Effector memory CD8-positive, alpha-beta T cell (primary cell): ENCODE measurements at places on chromosomes 6 and 20.

GRCh38 chr20:4665591-4665990, 56.1 kb upstream of the PRND start:
- DNase-seq: no peak

GRCh38 chr6:131914234-131914633, 36.9 kb downstream of the CCN2 start:
- no peak for DNase-seq

DNA sequence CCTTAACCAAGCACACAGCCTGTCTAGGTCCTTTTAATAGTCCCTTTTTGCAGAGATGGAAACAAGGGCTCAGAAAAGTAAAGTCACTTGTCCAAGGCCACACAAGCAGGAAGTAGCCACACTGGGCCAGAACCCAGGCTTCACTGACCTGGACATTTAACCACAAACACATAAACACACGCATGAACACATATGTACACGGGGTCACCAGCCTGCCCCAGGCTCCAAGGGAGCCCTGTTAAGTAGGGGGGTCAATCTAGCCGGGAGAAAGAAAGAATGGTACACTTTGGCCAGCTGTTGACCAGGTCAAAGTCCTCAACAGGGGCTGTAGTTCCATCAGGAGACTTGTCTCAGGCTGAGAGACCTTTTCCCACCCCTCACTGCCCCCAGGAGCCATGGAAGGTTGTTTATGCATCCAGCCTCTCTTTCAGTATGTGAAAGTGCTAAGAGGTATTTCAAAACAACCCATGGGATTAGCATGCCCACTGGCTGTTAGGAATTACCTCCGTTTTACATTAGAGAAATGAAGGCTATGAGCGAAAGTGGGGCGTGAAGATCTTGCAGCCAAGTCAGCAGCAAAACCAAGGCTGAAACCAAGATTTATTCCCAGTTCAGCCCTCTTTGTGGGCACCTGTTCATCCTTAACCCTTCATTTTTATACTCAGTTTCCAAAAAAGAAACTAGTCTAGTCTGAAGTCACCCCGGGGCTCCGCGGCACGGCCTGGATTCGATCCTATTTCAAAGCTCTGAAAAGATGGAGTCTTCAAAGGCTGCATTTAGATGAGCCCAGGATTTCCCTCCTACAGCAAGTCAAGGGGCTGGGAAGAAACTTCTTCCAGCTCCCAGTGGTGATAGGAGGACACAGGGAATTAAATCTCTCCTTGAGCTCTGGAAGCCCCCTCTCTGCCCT, 9.8 kb downstream of the SDC4 start:
- DNase-seq: no peak

DNA sequence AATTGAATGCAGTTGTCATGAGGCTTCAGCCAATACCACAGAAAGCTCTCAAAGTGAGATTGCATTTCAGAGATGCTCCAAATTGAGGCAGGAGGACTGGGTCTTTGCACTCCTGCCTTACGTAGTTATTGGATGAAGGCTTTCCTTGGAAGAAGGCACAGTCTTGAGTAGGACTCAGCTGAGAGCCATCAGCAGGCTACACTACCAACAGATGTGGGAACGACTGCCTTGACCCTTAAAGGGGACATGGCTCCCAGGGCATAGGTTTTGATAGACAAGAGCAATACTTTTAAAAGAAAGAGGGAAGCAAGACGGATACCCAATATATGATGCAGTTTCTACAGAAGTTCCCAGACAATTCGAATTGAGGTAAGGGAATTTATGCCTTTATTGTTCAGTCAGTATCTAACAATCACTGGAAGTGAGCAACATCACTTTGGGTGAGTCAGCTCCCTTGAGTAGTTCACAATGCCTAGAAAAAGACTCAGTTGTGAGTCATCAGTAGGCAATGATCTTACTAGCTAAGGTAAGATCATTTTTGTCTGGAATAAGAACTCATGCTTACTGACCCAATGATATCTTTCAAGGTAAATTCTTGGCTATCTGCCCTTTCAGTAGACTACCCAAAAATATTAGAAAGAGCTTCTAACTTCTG, 390.8 kb downstream of the GJA1 start:
- DNase-seq: no peak

- no peak for DNase-seq
These were observed 8.0 kb downstream of the PNISR start for GRCh38 chr6:99416892-99417767.

- DNase-seq: no peak
These were observed 30.3 kb upstream of the TMEM217 start for GRCh38 chr6:37288247-37288646.

- DNase-seq: no peak
These were observed 301.8 kb upstream of the ID4 start for GRCh38 chr6:19535351-19535750.

DNA sequence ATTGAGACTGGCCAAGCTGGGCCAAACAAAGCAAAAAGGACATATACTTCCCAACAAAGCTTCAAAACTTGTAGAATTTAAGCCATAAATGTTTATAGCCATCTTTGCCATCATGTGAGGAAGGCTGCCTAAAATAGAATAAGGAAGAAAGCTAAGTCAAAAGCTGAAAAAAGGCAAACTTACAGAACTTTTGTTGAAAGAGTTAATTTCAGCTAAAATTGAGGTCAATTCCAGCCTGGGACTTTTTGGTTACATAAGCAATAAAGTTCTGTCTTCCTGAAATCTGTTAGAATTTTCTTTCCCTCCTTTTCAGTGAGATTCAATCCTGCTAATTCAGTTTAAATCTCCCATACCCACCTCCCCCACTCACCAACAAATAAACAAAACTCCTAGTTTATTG, 227.9 kb upstream of the MARCKS start:
- no peak for DNase-seq

- DNase-seq: no peak
These were observed 3.1 kb downstream of the METTL24 start for GRCh38 chr6:110355022-110355421.

DNA sequence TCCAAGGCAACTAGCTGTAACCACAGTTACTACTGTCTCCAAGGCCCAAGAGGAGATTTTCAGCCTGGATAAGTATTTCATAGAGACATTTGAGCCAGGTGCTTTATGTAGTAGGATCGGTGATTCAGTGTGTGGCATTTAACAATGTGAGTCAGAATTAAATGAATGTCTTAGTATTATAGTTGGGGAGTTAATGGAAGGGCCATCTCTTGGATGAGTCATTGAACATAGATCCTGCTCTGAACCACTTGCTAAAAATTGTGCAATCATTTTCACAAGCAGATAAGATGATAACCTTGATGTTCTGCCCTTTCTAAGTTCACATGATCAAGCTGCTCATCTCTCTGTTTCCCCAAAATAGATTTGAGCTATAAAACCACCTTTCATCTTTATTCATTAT, 668.9 kb upstream of the CITED2 start:
- DNase-seq: no peak

GRCh38 chr6:156919370-156919769, 142.2 kb downstream of the ARID1B start:
- DNase-seq: no peak

DNA sequence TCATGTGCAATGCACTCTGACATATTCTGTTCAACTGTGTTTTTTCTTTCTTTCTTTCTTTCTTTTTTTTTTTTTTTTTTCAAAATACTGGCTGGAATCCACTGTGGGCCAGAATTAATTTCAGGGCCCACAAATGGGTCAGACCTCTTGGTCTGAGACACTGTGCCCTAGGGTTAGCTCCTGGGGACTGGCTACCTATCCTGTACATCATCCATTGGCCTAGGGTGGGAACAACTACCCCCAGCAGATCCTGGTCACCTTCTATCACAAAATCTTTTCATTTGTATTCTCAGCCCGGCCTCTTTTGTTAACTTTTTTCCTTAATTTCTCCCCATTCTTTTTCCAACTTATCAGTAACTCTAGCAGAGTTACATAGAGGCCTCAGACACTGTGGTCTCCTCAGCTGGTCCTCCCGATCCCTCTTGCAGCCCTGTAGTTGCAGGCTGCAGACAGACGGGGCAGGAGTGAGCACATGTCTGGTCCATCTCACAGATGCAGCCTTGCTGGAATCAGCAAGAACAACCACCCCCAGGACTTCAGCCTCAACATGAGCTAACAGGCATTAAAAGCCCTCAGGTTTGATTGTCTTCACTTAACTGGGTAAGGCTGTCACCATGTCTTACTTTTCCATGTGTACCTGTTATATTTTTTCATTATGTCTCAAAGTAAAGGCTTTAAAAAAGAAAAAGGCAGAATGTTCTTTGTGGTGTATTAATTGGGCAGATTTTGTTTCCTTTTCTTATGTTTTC, 41.3 kb downstream of the TXLNB start:
- peak; percentile 43 for DNase-seq

DNA sequence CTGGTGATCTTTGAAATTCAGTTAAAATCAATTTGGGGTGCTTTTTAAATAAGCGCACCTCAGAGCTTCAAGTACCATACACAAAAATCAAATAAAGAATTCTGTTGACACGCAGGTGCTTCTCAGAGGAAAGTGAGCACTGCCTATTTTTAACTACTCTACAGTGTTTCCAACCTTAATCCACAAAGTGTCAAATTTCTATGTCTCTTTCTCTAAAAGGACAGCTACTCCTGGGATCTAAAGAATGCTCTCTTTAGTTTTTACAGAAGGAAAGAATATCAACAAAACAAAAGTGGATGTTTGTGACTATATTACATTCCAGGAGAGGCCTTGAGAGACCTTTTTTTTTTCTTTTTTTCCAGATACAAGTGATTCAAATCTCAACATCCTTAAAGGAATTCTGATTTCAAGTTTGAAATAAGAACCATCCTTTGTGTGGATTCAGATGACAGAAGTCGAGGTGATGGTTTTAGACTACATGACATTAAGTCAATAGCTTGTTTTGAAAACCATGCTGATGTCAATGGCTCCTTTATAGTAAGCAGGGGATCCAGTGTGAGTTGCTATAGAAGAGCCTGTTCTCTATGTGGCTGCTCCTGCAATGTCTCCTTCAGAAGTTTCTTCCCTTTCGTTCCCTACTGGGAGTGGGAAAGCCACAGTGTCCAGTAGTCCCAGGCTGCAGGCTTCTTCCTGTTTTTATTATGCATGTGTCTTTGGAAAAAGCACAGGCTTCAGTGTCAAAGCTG, 67.2 kb upstream of the DEFB112 start:
- DNase-seq: no peak

DNA sequence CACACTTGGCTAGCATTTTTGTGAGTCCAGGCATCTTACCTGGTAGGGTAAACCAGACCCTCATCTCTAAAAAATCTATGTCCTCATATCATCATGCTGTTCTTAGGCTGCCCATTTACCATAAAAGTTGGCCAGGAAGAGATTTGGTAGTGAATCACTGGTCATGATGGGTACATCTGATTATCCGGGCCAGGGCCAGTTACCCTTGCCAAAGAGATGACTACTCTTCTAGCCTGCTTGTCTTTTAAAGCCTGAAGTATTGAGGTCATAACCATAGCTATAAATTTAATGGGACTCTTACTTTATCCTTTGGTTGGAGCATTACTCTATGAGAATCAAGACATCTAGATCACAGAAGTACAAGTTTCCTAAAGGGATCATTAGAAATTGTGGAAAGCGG, 276.8 kb downstream of the TENT5A start:
- no peak for DNase-seq

GRCh38 chr6:81450180-81450579, 302.3 kb downstream of the TENT5A start:
- no peak for DNase-seq

DNA sequence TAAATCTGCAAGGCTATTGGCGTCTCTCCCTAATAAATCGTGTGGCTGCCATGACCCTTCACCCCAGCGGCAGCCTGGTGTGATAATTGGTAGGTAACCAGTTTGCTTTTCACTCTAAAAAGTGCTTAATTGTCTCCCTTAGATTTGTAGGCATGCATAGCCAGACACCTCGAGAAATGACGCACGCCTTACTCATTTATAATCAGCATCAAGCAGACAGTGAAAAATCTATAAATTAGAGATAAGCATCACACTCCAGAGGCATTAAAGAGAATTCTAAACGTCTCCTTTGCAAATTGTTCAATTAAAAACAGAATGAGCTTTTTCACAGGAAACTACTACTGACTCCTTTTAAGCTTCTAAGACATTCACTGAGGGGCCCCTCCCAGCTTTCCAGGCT, 110.2 kb upstream of the RPS6KA2 start:
- DNase-seq: no peak

DNA sequence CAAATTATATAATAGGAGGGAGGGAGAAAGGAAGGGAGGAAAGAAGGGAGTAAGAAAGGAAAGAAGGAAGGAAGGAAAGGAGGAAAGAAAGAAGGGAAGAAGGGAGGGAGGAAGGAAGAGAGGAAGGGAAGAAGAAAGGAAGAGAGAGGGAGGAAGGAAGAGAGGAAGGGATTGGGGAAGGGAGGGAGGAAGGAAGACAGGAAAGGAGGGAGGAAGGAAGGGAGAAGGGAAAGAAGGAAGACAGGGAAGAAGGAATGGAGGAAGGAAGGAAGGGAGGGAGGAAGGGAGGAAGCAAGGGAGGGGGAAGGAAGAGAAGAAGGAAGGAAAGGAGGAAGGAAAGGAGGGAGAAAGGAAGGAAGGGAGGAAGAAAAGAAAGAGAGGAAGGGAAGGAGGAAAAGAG, 660.5 kb downstream of the EPM2A start:
- DNase-seq: no peak

DNA sequence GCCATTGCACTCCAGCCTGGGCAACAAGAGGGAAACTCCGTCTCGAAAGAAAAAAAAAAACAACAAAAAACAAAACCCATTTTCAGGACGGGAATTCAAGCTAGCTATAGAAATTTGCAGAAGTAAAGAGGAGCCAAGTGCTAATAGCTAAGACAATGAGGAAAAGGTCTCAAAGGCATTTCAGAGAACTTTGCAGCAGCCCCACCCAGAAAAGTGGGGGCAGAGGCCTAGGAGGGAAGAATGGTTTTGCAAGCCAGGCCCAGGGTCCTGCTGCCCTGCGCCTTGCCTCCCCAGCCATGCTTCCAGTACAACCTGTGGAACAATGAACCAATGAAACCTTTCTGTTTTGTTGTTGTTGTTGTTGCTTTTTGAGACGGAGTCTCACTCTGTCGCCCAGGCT, 38.3 kb upstream of the SAMHD1 start:
- no peak for DNase-seq

DNA sequence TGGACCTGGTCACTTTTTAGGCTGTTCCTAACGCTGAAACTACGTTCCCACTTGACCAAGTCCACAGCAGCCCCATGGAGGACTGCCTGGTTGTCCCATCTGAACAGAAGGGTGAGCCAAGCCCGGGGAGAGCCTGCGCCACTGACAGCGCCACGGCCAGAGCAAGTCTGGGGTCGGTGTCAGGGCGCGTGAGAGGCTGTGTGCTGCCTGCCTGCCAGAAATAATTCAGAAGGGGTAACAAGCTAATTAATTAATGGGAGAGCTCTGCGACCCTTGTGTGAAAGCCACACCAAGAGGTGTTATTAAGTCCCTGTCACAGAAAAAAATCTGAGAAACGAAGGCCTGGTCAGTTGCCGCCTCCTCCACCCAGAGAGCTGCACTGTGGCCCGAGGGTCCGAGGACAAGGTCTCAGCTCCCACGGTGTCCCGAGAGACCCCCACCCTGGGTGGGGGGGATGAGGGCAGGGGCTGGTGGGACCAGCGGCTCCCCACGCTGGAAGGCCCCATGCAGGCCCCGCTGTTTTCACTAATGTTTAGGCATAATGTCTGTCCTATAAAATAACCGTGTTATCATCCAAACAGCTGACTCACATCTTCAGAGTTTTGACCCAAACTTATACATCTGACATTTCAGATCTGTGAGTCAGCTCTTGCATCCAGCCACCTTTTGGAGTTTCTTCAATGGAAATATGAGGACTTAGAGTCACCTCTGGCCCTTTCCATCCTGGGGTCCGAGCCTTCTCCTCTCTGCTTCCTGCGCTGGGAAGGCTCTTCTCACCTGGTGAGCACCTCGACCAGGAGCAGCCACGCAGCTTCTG, 58.5 kb downstream of the DLL1 start:
- no peak for DNase-seq

- DNase-seq: no peak
These were observed 10.8 kb downstream of the MAVS start for GRCh38 chr20:3857405-3857804.

- peak; percentile 53 for DNase-seq
These were observed 95.9 kb downstream of the FYN start for GRCh38 chr6:111777357-111777756.
